ENCODE measurements at places on chromosomes 2 and 18. TPM values are rescaled to one million over a fixed set of nuclear protein-coding genes. Genes with fewer than 3 reads are reported as not detected.

- DNase-seq: no peak
These were observed 136.2 kb upstream of the ARHGAP28 start for GRCh38 chr18:6593142-6593885.

- no peak for DNase-seq
These were observed 161.1 kb downstream of the ESCO1 start for GRCh38 chr18:21439431-21439846.

The CLEC4F gene
- total RNA-seq: not detected

DNA sequence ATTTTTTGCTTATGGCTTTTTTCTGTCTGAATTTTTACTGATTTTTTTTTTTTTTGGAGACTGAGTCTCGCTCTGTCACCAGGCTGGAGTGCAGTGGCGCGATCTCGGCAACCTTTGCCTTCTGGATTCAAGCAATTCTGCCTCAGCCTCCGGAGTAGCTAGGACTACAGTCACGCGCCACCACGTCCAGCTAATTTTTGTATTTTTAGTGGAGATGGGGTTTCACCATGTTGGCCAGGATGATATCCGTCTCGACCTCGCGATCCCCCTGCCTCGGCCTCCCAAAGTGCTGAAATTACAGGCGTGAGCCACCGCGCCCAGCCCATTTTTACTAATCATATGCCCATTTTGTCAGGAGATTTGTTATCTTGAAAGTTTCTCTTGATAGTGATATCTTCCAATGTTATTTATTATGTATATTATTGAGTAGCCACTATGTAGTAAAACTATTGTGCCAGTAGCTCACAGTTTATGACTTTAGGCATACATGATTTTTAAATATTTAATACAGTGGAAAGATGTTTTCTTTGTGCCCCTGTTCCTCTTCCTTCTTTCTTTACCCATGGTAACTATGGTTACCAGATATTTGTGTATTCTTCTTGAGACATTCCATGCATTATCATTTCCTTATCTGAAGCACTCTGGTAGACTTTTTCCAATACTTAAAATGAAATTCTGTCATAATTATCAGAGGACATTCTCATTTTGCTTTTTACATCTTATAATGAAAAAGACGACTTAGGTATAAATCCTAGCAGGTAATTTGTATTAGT is 2.1 kb downstream of the HAT1 start:
- no peak for DNase-seq

The DSC2 gene
- total RNA-seq: 27.7 TPM

DNA sequence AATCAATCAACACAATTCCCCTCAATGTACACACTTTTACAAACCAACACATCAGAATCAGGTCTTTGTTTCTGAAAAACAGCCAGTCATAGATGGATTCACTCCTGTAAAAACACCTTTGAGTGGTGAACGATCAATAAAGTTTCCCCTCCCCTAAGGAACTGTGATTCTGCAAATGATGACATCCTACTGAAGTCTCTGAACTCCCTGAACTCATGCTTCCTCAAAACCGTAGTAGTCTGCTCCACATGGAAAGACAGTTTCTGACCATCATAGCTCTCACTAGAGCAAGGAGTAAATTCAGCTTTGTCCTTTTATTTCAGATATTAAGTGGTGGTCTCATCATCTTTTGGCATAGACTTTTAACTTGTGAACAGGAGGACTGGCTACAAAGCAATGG is 43.5 kb upstream of the ACTR3 start:
- no peak for DNase-seq
